ENCODE measurements at places on chromosomes 7 and 10.

DNA sequence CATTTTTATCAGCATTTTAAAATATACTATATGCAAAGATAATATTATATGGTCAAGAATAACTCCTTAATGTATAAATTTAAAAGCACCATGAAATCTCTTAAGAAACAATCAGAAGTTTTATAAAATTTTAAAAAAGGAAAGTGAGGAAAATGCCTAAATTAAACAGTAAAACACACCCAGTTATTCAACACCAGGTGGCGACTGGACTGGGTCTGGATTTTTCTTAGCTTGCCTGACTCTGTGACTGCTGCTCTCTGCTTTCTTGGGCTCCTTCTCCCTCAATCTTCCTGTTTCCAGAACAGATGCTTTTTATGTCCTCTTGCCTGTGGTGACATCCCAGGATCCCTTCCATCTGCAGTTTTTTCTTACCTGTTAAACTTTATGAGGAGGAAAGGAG lies 200.3 kb downstream of the BICC1 start:
- no peak for DNase-seq

- no peak for DNase-seq
Measured at GRCh38 chr10:128130051-128130450, 3.8 kb upstream of the MKI67 start.

DNA sequence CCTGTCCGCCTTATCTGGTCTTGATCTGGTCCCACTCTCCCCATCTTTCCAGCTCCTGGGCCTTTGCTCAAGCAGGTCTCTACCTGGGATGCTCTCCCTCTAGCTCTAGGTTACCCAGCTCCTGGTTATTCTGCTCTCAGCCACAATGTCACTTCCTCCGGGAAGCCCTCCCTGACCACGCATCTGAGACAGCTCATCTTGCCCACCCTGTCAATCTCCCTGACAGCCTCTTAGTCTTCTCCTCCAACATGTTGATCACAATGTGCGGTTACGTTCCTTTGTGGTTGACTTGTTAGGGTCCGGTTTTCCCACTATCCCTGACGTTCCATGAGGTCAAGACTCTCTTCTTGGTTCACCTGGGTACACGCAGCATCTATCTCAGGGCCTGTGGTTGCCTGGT lies 55.6 kb downstream of the GOLGA7B start:
- DNase-seq: no peak

GRCh38 chr7:135718794-135719437 lies 9.1 kb downstream of the SLC13A4 start:
- no peak for DNase-seq

GRCh38 chr10:13844651-13845050 lies 257.9 kb downstream of the PRPF18 start:
- no peak for DNase-seq

- DNase-seq: no peak
Measured at GRCh38 chr10:105807935-105808587, 1167.0 kb downstream of the SORCS3 start.

GRCh38 chr10:62541811-62542210 lies 167.6 kb downstream of the ZNF365 start:
- DNase-seq: no peak

- no peak for DNase-seq
Measured at GRCh38 chr10:86636311-86636710, 18.0 kb upstream of the OPN4 start.

- no peak for DNase-seq
Measured at GRCh38 chr10:112080231-112080630, 103.3 kb downstream of the GPAM start.

DNA sequence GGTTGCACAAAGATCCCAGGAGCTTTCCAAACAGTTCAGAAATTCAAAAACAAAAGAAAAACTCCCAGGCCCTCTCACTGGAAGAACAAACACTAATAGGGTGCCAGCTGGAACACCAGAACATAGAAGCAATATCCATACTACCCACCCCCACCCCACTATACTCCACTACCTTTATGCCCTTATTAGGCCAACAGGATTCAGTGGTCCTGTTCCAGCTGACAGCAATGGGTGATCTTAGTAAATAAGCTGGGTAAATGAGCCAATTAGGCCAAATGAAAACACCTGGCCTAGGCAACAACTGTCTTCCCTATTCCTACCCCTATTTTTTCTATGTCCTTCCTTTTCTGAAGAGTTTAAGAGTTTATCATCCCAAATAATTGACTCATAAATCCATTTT lies 11.7 kb downstream of the NOC3L start:
- no peak for DNase-seq

DNA sequence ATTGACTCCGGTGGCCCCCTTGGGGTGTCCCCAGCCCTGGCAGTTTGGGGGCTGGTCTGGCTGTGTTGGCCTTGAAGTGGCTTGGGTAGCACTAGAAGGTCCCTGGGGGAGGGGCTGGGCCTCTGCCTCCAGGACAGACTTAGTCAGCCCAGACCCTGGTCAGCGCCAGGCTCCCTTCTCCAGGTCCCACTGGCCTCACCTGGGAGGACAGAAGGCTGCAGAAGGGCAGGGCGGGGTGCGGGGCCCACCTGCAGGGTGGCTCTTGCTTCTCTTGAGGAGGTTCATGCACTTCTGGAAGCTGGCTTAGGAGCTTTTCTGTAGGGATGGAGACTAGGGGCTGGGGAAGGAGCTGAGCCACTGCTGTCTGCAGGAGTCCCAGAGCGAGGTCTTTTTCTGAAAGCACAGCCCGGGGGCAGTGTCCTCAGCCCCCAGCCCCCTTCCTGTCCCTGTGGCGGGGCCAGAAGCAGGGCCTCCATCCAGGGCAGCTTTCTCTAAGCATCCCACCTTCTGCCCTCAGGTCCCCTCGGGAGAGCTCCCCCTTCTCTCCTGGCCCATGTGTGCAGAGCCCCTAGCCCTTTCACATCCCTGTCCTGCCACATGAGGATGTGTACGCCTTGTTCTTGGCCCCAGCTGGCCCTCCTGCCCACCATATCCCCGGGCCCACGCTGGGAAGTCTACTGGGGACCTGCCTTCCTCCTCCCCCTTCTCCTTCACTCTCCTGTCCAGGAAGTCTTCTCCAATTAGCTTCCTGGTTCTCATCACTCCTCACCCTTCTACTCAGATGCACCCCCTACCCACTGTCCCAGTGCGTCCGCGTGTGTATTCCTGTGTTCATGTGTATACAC lies 11.0 kb downstream of the TBATA start:
- DNase-seq: no peak

DNA sequence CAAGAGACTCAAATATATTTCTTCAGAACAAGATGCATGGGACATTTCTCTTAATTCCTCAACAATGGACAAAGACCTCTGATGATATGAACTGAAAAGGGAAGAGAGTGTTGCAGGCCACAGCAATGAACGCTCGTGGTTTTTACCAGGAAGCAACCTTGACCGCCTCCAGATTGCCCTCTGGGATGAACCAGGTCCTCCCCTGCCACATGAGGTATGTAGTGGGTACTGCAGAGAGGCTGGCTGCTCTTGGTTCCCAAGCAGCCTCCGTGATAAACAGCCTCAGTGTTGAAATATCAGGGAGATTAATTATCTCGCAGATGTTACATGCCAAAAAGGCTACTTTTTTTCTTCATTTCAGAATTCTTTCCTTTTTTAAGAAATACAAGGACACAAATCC lies 338.8 kb downstream of the ELMO1 start:
- DNase-seq: no peak

DNA sequence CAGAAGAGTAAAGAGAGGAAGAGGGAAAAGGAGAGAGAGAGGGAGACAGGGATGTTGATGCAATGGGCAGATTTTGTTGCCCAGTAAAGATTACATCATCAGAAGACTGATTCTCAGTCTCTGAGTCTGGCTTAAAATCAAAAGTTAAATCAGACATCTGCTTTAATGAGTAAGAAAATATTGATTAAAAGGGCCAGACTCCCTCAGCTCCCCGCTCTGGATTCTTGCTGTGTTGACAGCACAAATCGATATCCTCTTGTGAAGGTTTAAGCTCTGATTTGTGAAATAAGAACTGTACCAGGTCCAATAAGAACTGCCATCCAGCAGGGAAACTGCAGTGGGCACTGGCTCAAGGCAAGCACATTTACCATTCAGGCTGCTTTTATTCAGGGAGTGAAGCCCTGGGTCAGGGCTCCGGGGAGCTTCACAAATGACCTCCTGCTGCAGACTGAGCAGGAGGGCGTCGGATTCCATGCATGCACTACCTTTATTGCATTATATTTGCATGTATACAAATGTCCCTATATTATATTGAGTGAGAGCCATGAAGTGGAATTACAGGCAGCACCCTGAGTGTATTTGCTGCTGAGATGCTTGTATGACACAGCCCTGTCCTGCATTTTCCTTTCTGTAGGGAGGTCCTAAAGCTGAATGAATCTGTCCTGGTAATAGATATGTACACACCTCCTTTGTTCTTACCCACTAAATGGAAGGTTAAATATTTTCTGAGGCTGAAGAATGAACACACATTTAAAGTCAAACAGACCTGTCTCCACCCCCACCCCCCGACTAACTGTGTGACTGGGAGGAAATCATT lies 401.5 kb downstream of the REEP3 start:
- DNase-seq: no peak

DNA sequence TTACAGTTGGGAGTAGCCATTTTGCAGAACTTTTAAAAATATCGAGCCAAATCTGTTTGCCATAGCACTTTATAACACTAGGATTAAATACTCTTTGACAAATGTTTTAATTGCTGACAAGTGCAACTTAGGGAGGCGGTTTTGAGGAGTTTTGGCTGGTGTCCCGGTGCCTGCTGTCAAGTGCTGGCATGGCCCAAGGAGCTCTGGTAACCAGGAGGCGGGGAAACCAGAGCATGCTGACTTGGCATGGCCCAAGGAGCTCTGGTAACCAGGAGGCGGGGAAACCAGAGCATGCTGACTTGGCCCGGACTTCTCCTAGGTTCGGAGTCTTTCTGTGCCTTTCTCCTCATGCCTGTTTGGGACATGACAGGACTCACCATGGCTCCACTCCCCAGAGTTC lies 30.8 kb upstream of the ZNF32 start:
- no peak for DNase-seq

- DNase-seq: no peak
Measured at GRCh38 chr10:70622981-70623844, 20.7 kb upstream of the PRF1 start.

DNA sequence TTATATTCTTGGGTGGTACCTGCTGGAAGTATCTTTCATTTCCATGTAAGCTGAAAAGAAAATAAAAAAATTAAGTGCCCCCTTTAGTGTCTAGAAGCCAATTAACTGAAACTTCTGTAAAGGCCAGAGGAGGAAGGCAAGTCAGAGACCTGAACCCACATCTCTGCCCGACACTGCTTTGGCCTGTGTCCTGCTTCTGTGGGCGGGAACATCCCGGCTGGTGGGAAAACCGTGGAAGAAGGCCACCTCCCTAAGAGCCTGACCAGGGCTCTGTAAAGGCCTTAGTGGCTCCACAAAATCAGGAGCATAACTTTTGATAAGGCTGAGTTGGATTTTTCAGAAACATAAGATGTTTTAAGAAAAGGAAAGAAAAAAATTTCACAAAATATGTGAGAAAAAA lies 9.4 kb downstream of the CPXM2 start:
- no peak for DNase-seq

- DNase-seq: no peak
Measured at GRCh38 chr10:1978584-1978983, 241.3 kb upstream of the ADARB2 start.

DNA sequence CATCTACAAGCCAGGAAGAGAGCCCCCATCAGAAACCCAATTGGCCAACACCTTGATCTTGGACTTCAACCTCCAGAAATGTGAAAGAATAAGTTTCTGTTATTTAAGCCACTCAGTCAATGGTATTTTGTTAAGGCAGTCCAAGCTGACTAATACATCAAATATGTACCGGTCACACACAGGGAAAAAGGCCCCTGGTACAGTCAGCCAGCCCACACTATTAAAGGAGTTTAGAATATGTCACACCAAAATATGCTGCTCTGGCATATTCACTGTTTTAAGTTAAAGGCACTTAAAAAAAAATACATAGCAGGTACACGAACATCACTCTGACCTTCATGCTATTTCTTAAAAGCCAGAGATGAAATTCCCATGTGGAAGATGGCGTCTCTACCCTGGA lies 15.2 kb upstream of the CDCA7L start:
- no peak for DNase-seq

GRCh38 chr7:102294589-102294988 lies 7.9 kb downstream of the SH2B2 start:
- no peak for DNase-seq

DNA sequence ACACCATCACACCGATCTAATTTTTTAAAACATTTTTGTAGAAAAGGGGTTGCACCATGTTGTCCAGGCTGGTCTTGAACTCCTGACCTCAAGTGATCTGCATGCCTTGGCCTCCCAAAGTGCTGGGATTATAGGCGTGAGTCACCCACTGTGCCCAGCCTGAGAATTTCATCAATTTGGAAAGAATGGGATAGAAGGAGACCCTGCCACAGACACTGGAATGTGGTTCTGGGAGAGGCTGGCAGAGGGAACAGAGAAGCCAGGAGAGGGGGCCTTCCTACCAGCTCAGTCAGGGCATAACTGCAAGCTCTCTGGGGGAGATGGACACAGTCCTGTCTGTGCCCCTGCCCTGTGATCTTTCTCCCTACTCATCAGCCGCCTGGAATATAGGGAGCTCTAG lies 42.1 kb upstream of the MKRN1 start:
- no peak for DNase-seq

GRCh38 chr7:945556-946255 lies 8.8 kb downstream of the ADAP1 start:
- no peak for DNase-seq

GRCh38 chr10:127194599-127194998 lies 1.8 kb downstream of the INSYN2A start:
- no peak for DNase-seq

GRCh38 chr10:46544989-46545791 lies 11.3 kb downstream of the GPRIN2 start:
- DNase-seq: no peak

DNA sequence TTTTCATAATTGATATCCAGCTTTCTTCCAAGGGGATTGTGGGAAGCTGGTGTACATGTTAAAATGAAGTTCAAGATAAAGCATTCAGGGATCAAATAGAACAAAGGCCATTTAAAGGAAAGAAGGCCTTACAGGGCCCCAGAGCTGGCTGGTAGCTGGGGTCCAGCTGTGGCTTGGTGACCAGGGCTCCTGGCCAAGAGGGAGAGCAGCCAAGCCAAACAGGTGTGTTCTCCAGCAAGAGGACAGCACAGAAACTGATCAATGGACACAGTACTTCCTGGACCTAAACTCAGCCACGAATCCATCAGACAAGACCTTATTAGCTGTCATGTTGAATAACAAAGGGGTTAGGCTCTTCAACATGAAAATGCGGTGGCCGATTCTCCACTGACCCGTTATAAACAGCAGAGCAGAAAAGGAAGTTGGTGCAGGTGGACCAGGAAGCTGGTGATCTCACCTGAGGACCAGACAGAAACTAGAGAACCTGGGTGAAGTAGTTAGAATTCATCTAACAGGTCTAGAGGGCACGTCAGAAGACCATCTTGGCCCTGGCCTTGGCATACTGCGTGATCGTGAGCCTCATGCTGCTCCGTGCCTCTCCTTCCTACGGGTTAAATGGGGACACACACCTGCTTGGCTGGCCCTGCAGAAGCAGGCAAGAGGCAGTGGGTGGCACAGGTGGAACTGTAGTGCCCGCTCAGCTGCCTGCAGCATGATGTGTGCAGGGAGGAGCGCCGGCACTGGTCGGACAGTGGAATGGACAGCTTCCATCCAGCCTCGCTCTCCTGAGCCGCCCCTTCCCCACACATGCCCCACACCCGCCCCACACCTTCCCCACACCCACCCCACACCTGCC lies 53.8 kb downstream of the PARP12 start:
- DNase-seq: no peak

- no peak for DNase-seq
Measured at GRCh38 chr10:80473096-80473657, 19.1 kb downstream of the TSPAN14 start.

GRCh38 chr10:31362023-31362641 lies 43.1 kb downstream of the ZEB1 start:
- no peak for DNase-seq

GRCh38 chr10:95445837-95446486 lies 115.2 kb downstream of the SORBS1 start:
- DNase-seq: no peak
